ENCODE measurements at places on chromosomes 2 and 18. TPM values are rescaled to one million over a fixed set of nuclear protein-coding genes. Genes with fewer than 3 reads are reported as not detected.

- H3K4me3 ChIP-seq = no peak overlapping the region
- H3K4me1 ChIP-seq = no peaks in the 10 kb centered on the region
- H3K27ac ChIP-seq = no peak overlapping the region
- no peaks in the 10 kb centered on the region for H3K36me3 ChIP-seq
- H3K27me3 ChIP-seq = no peaks in the 10 kb centered on the region
- no peak for DNase-seq
Observed at GRCh38 chr2:214358506-214358905, 52.3 kb upstream of the VWC2L start.

DNA sequence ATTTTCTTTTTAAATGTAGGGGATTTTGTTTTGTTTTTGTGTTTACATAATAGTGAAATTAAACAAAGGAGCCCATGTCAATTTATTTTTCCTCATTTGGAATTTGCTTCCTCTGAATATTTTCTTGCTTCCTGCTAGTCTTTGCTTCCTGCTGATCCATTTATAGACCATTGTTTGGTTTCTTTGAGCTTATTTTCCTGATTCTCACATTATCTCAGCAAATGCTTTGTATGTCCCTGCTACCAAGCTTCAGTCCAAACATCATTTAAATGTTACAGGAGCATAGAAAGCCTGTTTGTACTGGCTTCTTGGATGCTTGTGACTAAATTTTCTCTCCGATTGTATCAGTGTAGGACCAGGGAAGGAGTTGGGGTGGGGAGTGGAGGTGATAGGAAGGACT is 127.3 kb upstream of the IL1R2 start:
- H3K27me3 ChIP-seq = no peaks in the 10 kb centered on the region
- H3K4me3 ChIP-seq = no peak overlapping the region
- H3K4me1 ChIP-seq = no peaks in the 10 kb centered on the region
- H3K36me3 ChIP-seq = no peaks in the 10 kb centered on the region

- no peaks in the 10 kb centered on the region for H3K36me3 ChIP-seq
- DNase-seq = no peak
- peaks cover 6% of the 10 kb centered on the region for H3K4me1 ChIP-seq
- H3K27ac ChIP-seq = no peak overlapping the region
- H3K27me3 ChIP-seq = no peaks in the 10 kb centered on the region
- H3K4me3 ChIP-seq = no peak overlapping the region
Observed at GRCh38 chr2:161068670-161069069, 91.6 kb upstream of the TANK start.

GRCh38 chr2:151083856-151084795 is 177.5 kb downstream of the RBM43 start:
- no peak overlapping the region for H3K4me3 ChIP-seq
- H3K27me3 ChIP-seq = no peaks in the 10 kb centered on the region

DNA sequence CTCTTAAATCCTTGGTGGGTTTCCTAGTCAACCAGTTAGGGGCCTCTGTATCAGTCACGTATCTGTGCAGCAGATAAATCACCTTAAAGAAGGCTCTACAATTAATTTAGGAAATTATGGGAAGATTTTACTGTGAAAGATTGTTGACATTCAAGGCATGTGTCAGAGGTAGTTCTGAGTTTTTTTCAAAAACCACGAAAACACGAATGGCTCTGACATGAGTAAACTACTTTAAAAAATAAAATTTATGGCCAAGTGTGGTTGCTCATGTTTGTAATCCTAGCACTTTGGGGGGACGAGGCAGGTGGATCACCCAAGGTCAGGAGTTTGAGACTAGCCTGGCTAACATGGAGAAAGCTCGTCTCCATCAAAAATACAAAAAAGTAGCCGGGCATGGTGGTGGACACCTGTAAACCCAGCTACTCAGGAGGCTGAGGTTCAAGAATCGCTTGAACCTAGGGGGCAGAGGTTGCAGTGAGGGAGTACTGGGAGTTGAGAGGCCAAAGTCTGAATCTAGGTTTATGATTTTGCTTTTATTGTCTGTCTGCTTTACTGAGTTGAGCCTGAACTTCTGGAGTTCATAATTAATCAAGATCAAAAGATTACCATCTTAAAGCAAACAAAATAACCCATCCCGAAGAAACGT is 77.1 kb downstream of the SPRED2 start:
- no peak overlapping the region for H3K4me3 ChIP-seq
- H3K4me1 ChIP-seq = peaks cover 64% of the 10 kb centered on the region
- DNase-seq = no peak
- H3K27ac ChIP-seq = no peak overlapping the region
- no peaks in the 10 kb centered on the region for H3K27me3 ChIP-seq

GRCh38 chr2:28232295-28232694 is 160.4 kb upstream of the FOSL2 start:
- H3K4me1 ChIP-seq = no peaks in the 10 kb centered on the region
- H3K4me3 ChIP-seq = no peak overlapping the region
- H3K36me3 ChIP-seq = peaks cover 2% of the 10 kb centered on the region
- no peak for DNase-seq
- no peak overlapping the region for H3K27ac ChIP-seq
- no peaks in the 10 kb centered on the region for H3K27me3 ChIP-seq

- H3K27me3 ChIP-seq = no peaks in the 10 kb centered on the region
- no peaks in the 10 kb centered on the region for H3K4me1 ChIP-seq
- H3K36me3 ChIP-seq = no peaks in the 10 kb centered on the region
- no peak overlapping the region for H3K4me3 ChIP-seq
- DNase-seq = no peak
- H3K27ac ChIP-seq = no peak overlapping the region
Observed at GRCh38 chr2:15760232-15760910, 168.7 kb downstream of the DDX1 start.

DNA sequence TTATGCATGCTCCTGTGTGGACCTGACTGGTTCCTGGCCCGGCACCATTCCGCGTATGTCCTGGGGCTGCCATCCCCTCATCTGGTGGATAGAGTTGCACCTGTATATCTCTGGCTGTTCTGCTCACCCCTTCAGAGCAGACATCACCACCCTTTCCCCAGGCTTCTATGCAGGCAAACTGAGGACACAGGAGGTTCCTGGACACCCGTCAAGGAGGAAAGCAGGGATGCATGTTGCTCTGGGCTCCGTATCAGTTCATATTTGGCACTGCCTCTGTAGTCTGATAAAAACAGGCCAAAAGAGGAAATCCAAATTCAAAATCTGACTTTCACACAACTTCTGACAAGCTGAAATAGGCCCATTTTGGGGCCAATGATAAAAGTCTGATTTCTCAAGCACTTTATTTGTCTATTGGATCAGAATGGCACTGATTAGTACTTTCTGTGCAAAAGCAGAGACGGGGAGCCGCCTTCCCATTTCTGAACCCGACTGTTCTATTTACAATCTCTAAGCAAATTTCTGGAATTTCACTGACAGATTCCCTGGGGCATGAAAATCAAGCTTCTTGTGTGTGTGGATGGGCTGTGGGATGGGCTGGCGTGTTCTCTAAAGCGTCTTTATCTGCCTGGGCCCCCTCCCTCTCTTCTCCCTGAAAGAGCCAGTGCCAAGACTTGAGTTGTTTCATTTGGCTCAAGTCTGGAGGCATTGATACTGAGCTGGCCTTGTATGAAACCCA is 96.9 kb downstream of the SETBP1 start:
- H3K27me3 ChIP-seq = no peaks in the 10 kb centered on the region
- H3K27ac ChIP-seq = no peak overlapping the region
- no peak for DNase-seq
- peaks cover 9% of the 10 kb centered on the region for H3K4me1 ChIP-seq
- H3K36me3 ChIP-seq = no peaks in the 10 kb centered on the region
- H3K4me3 ChIP-seq = no peak overlapping the region

- no peaks in the 10 kb centered on the region for H3K27me3 ChIP-seq
- no peaks in the 10 kb centered on the region for H3K36me3 ChIP-seq
- DNase-seq = no peak
- H3K27ac ChIP-seq = no peak overlapping the region
Observed at GRCh38 chr2:60728855-60729254, 27.2 kb upstream of the PAPOLG start.

DNA sequence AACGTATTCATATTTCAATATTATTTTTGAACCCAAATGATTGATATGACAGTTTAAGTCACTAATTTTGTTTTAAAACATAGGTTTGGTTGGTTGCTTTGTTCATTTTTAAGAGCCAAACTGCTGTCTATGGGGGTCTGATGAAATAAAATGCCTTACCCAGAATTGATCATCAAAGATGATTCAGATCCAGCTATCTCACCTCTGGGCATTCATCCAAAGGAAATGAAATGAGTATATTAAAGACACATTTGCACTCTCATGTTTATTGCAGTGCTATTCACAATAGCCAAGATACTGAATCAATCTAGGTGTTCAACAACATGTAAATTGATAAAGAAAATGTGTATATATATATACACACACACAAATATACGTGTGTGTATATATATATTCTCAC is 326.9 kb upstream of the GULP1 start:
- no peak overlapping the region for H3K27ac ChIP-seq
- no peaks in the 10 kb centered on the region for H3K27me3 ChIP-seq
- DNase-seq = no peak
- H3K4me1 ChIP-seq = no peaks in the 10 kb centered on the region
- no peaks in the 10 kb centered on the region for H3K36me3 ChIP-seq

GRCh38 chr18:1294229-1294628 is 389.6 kb downstream of the ADCYAP1 start:
- no peaks in the 10 kb centered on the region for H3K27me3 ChIP-seq
- no peak overlapping the region for H3K4me3 ChIP-seq
- no peak overlapping the region for H3K27ac ChIP-seq
- no peaks in the 10 kb centered on the region for H3K4me1 ChIP-seq
- DNase-seq = no peak

DNA sequence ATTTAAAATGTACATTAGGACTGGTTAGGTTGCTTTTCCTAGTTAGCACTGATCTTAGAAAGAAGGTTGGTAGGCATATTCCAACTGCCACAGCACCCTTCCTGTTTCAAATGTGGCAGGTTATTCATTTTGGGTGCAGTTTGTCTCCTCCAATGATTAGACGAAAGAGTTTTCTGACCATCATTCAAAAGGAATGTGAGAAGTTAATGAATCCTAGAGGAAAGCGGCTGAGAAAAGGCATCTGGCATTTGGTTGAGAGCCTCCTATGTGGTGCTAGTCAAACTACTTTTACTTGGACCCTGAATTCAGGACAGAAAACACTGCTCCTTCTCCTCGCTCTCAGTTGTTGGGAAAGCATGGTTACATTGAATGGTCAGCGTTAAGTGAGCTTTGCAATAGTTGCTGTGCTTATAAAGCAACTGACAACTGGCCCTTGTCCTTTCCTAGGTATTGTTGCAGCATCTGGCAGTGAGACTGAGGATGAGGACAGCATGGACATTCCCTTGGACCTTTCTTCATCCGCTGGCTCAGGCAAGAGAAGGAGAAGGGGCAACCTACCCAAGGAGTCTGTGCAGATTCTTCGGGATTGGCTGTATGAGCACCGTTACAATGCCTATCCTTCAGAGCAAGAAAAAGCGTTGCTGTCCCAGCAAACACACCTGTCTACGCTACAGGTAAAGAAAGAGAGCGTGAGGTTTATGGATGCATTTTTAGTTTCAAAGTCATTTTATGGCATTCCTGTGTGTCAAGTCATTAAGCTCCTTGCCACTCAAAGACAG is 6.1 kb downstream of the TGIF1 start:
- peaks cover 28% of the 10 kb centered on the region for H3K4me1 ChIP-seq
- DNase-seq = no peak
- peak overlapping the region; percentile 99 for H3K27ac ChIP-seq
- no peaks in the 10 kb centered on the region for H3K36me3 ChIP-seq
- no peaks in the 10 kb centered on the region for H3K27me3 ChIP-seq
- no peak overlapping the region for H3K4me3 ChIP-seq

DNA sequence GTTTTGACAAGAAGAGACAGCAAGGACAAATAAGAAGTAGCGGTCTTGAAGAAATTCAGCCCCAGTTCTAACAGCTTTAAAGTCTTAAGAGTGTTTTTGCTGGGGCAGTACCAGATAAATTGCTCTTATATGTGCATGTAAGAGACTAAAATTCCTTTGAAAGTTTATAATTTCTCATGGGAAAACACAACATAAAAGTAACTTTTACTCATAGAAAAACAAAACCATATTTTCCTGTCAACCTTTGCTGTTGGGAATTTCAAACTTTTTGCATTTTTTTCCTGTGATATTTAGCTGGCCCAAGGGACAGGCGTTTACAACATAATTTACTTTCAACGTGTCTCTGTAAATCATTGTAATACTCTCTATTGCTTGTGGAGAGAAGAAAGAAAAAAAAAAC is 767.8 kb upstream of the ZEB2 start:
- H3K27me3 ChIP-seq = no peaks in the 10 kb centered on the region
- H3K27ac ChIP-seq = no peak overlapping the region
- DNase-seq = no peak
- no peaks in the 10 kb centered on the region for H3K36me3 ChIP-seq
- H3K4me1 ChIP-seq = no peaks in the 10 kb centered on the region

GRCh38 chr2:98012561-98012991 is 16.8 kb upstream of the TMEM131 start:
- no peak overlapping the region for H3K27ac ChIP-seq
- no peak for DNase-seq

- DNase-seq = no peak
- H3K27ac ChIP-seq = no peak overlapping the region
- no peak overlapping the region for H3K4me3 ChIP-seq
- H3K36me3 ChIP-seq = no peaks in the 10 kb centered on the region
Observed at GRCh38 chr2:16948053-16948452, 282.4 kb upstream of the CYRIA start.

DNA sequence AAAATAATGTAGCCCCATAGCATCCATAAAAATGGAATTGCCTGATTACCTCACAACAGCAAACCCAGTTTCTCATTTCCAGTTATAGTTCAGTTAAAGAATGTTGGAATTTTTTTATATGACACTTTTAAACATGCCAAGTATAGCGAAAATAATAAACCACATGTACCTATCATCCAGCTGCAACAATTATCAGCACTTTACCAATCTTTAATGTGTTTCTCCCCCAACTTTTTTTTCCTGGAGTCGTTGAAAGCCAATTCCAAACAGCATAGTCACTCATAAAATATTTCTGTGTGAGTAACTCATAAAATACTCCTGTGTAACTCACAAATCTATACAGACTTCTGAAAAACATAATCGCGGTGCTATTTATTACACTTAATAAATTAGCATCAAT is 38.1 kb downstream of the SMAD4 start:
- H3K27ac ChIP-seq = no peak overlapping the region
- H3K27me3 ChIP-seq = no peaks in the 10 kb centered on the region
- no peak for DNase-seq
- no peaks in the 10 kb centered on the region for H3K4me1 ChIP-seq

SLC25A12 gene
- total RNA-seq = 10.1 TPM

FAM136A gene
- 31.9 TPM for total RNA-seq

RPRM gene
- 0.50 TPM for total RNA-seq

PKDCC gene
- 63.1 TPM for total RNA-seq

SOX11 gene
- total RNA-seq = 0.05 TPM

PROKR1 gene
- total RNA-seq = not detected

TSPYL6 gene
- not detected for total RNA-seq

All from left lung (tissue), 14 donors.